ENCODE measurements at places on chromosomes 16 and 17. TPM values are rescaled to one million over a fixed set of nuclear protein-coding genes. Genes with fewer than 3 reads are reported as not detected.

Gene CYBC1
- polyA plus RNA-seq: 89.8 TPM

Gene ASPA
- polyA plus RNA-seq: not detected

Gene CCL14
- polyA plus RNA-seq: not detected

Gene KLHL10
- polyA plus RNA-seq: 0.12 TPM

GRCh38 chr17:34920676-34921075 is 40.6 kb downstream of the CCT6B start:
- DNase-seq: no peak

Data from A549 (cell line).